ENCODE measurements at places on chromosomes 7 and 10.
A peak's percentile ranks its signal among the peaks of the same experiment; 100 is the strongest.

DNA sequence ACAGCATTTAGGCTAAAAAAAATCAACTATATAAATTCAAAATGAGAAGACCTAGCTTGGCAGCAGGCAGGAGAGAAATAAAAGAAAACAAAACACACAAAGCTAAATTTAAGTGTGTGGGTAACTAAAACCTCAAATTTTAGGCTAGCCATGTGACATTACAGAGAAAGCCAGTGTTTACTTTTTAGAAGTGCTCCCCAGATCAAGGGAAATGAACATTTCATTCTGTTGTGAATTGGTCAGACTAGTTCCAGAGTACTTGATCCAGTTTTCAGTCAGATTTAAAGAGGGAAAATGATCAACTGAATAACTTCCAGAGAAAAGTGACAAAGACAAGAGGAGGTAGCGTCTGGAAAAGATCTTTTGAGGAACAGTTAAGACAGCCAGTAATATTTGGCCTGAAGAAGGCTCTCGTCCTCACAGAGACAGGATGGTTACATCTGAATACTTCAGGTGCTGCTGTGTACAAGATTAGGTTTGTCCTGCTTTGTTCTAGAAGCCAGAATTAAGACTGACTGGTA lies 563.4 kb downstream of the KCNMA1 start:
- DNase-seq = no peak

DNA sequence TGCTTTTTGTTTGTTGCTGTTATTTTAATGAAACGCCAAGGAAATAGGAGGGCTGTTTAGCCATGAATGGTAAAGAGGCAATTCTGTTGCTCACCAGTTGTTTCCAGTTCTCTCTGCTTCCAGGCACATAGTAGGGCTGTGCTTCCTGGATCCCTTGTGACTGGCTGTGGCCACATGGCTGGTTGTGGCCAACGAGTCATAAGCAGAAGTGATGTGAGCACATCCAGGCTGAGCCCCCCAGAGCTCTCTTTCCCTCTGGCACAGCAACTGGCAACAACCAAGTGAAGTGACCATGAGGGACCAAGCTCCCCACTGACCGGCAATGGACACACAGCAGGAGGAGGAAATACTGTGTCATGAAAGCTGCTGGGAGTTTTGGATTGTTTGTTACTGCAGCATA lies 10.3 kb downstream of the GRID1 start:
- no peak for DNase-seq

DNA sequence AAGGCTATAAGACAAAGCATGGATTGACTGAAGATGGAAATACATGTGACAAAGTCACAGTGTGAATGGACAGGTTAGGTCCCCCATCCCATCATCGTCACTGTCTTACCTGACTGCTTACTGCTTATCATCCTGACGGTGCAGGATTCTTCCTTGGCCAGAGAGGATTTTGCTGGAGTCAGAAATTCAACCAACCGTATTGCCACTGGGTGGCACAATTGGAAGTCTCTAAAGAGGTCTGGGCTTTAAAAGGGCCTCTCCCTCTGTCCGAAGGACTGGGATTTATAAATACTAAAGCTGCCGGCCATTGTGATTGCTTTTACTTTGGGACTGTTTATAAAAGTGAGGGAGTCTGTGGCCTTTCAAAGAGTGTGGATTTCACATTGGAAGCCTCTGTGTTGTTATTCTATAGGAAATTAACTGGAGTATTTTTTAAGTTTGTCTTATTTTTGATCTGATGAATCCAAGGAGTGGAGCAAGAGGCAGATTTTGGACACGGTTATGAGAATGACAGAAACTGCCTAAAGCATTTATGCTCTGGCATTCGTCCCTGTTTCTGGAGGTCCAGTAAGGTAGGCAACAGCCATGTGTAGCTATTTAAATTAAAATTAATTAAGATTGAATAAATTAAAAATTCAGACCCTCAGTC lies 113.3 kb upstream of the CREB5 start:
- DNase-seq = peak; percentile 16

GRCh38 chr10:67476201-67476600 lies 219.8 kb downstream of the CTNNA3 start:
- DNase-seq = no peak

DNA sequence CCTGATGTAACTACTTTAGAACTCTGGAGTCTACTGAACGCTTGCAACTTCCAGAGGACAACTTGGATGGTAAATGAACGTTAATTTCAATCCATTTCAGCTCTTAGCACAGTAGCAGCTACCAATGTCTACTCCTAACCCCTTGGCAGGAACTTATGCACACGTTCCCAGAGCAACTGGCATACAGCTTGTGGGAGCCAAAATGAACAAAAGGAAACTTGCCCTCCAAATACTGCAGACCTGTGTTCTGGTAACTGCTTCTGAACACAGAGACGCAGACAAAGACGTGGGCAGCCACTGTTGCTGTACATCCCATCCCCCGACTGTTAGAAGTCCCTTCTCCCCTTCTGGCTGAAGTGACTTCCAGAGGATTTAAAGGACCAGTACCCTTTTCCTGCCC lies 61.3 kb downstream of the XPNPEP1 start:
- DNase-seq = no peak

- no peak for DNase-seq
Measured at GRCh38 chr10:52752801-52753445, 19.7 kb downstream of the MBL2 start.

GRCh38 chr10:10854725-10855124 lies 162.9 kb upstream of the CELF2 start:
- no peak for DNase-seq

GRCh38 chr10:43427166-43427825 lies 9.6 kb upstream of the ZNF487 start:
- DNase-seq = no peak

- DNase-seq = no peak
Measured at GRCh38 chr7:75579899-75580298, 87.8 kb downstream of the SPDYE5 start.

- no peak for DNase-seq
Measured at GRCh38 chr7:50197549-50197948, 104.5 kb upstream of the ZPBP start.

- DNase-seq = no peak
Measured at GRCh38 chr7:40826411-40827221, 691.8 kb downstream of the SUGCT start.
